ENCODE measurements at places on chromosomes 16 and 17. TPM values are rescaled to one million over a fixed set of nuclear protein-coding genes. Genes with fewer than 3 reads are reported as not detected.

CHST4 gene
- 0.14 TPM for polyA plus RNA-seq

CYB5B gene
- polyA plus RNA-seq, result 53.3 TPM

- peaks cover 7% of the 10 kb centered on the region for H3K27me3 ChIP-seq
- no peaks in the 10 kb centered on the region for H3K36me3 ChIP-seq
- H3K4me1 ChIP-seq, result no peaks in the 10 kb centered on the region
- H3K27ac ChIP-seq, result no peak overlapping the region
- no peak overlapping the region for H3K4me3 ChIP-seq
- DNase-seq, result no peak
Measured at GRCh38 chr17:33438139-33438538, 145.0 kb upstream of the ASIC2 start.

GRCh38 chr17:56754523-56755208 is 79.1 kb downstream of the C17orf67 start:
- no peak overlapping the region for H3K27ac ChIP-seq
- no peak overlapping the region for H3K4me3 ChIP-seq
- no peaks in the 10 kb centered on the region for H3K36me3 ChIP-seq
- H3K4me1 ChIP-seq, result no peaks in the 10 kb centered on the region
- no peak for DNase-seq
- H3K27me3 ChIP-seq, result peaks cover 4% of the 10 kb centered on the region

Data from spleen (tissue), 13 donors.